Foreskin keratinocyte (primary cell): ENCODE measurements at places on chromosomes 1 and 21. TPM values are rescaled to one million over a fixed set of nuclear protein-coding genes. Genes with fewer than 3 reads are reported as not detected.

TMEM201 gene
- total RNA-seq = 9.4 and 10.4 TPM in 2 replicates

TNNT2 gene
- total RNA-seq = 0.11 and 0.17 TPM in 2 replicates

NPPA gene
- total RNA-seq = not detected in 2 replicates

TNFRSF9 gene
- 0.07 and 0.14 TPM in 2 replicates for total RNA-seq

PPIAL4G gene
- total RNA-seq = not detected in 2 replicates

ADCY10 gene
- 0.14 TPM in 1 of 2 replicates, not detected in the other for total RNA-seq
